ENCODE measurements at places on chromosomes 7 and 10.

GRCh38 chr7:140909476-140910161 is 15.1 kb downstream of the BRAF start:
- no peak for DNase-seq

- DNase-seq = no peak
These were observed at the start of gene CUZD1 for GRCh38 chr10:122845783-122846332. CUZD1 (minus strand) TSS chr10:122845857; CDS start chr10:122845843, 14 bp downstream.

GRCh38 chr7:15326044-15326644 is 235.7 kb downstream of the AGMO start:
- no peak for DNase-seq

DNA sequence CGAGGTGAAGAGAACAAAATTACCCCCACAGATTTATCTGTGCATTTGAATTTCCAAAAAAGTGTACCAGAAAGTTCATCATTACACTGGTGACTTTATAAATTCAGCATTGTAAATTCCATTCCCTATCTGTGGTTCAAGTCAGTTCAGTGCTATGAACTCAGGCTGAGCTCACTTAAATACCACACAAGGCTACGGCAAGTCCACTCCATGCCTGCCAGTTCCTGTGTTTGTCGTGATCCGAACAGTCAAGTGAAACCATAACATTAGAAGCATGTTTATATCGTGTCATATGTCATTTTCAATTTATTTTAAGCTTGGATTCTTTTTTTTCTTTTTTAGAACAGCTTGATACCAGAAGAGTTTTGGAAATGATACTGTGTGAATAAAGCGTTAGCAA is 14.8 kb downstream of the MBL2 start:
- DNase-seq = no peak

- no peak for DNase-seq
These were observed 26.4 kb upstream of the PRKG1 start for GRCh38 chr10:51047857-51048256.

- DNase-seq = no peak
These were observed 111.7 kb upstream of the MBL2 start for GRCh38 chr10:52883996-52884871.

Measured in stimulated activated CD8-positive, alpha-beta memory T cell treated with anti-CD3 and anti-CD28 coated beads, Interleukin-7, amount 100 ng/mL, for 1 hour (primary cell).